ENCODE measurements at places on chromosomes 6 and 20.

- DNase-seq = no peak
Measured at GRCh38 chr20:327186-328026, 2.1 kb downstream of the SOX12 start.

- no peak for DNase-seq
Measured at GRCh38 chr6:42390228-42390934, 61.3 kb downstream of the TRERF1 start.

- no peak for DNase-seq
Measured at GRCh38 chr6:143782481-143782880, 60.7 kb upstream of the LTV1 start.

DNA sequence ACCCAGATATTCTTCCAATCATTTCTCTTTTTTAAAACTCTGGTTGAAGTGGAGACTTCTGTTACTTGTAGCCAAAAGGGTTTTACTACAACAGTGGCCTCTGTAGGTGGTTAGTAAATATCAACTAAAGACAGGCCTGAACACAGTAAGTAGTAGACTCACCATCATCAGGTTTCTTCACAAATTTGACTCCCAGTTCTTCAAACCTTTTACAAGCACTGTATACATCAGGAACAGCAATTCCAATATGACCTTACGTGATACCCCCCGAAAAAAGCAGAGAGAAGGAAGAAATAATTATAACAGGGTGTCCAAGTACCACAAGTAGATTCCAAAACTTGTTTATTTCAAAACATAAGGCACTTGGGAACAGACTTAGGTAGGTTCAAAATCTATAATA, 21.1 kb downstream of the GLO1 start:
- DNase-seq = no peak

GRCh38 chr6:34817446-34817845, 25.6 kb downstream of the BLTP3A start:
- no peak for DNase-seq

- DNase-seq = no peak
Measured at GRCh38 chr20:58213121-58213520, 15.3 kb downstream of the ANKRD60 start.

- no peak for DNase-seq
Measured at GRCh38 chr6:1129131-1129530, 182.8 kb upstream of the FOXQ1 start.

GRCh38 chr6:110530671-110531070, 54.3 kb upstream of the SLC22A16 start:
- DNase-seq = no peak

DNA sequence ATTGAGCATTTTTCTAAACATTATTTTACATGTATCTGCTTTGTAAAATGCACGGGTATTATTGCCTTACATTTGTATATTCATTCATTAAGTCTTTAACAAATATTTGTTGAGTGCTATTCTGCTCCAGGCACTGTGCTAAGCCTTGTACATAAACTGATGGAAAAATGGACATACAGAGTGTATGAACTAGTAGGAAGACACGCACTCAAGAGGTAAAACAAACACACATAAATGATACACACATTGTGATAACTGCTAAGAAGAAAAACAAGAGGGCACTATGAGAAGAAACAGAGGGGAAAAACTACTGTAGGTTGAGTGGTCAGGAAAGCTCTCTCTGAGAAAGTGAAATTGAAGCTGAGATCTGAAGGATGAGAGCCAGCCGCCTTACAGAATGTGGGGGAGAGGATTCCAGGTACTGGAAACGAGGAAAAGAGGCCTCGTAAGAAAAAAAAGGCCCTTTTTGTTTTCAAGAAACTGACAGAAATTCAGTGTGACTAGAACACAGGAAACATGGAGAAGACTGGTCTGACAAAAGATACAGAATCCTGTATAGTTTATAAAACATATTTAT, 117.5 kb downstream of the EYA4 start:
- DNase-seq = no peak
